HuH-7 (cell line): ENCODE measurements at places on chromosomes 12 and 14.

DNA sequence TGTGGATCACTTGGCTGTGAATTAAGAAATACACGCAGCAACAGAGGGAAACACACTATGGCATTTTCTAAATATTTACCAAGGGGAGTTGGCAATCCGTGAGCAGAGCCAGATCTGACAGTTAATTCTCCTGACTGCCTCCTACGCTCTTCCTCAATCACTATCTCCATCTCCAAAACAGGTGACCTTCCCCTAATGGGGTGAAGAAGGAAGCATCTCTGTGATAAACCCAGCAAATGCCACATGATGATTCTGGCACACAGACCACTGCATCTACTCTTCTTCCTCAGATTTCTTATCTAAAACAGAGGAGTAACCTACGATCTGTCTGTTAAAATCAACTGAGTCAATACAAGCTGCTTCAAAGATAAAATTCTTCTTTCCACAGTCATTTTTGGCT is 4.4 kb downstream of the SPTB start:
- DNase-seq = no peak

DNA sequence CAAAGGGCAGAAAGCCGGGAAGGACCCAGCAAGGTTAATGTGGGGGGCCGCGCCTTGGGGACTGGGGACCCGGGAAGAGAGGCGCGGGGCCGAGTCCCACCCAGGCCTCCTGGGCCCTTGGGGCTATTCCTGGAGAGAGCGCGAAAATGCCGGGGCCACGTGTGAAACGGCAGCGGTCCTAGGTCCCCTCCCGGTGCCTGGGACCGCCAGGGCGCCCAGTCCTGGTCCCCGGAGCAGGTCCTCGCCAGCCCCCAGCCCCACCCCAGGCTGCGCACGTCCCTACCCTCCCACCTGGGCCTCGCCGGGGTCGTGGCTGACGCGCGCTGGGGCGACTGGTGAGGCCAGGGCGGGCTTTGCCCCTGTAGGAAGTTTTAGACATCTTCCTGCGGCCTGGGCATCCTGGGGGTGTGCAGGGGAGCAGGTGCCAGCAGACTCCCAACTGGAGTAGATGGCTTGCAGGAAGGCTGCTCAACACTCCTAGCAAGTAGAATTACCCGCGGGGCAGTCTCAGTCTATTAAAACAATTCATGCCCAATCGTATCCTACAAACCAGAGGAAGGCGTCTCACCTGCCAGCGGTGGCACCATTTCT is 708 bp downstream of the FAR2 start:
- no peak for DNase-seq

DNA sequence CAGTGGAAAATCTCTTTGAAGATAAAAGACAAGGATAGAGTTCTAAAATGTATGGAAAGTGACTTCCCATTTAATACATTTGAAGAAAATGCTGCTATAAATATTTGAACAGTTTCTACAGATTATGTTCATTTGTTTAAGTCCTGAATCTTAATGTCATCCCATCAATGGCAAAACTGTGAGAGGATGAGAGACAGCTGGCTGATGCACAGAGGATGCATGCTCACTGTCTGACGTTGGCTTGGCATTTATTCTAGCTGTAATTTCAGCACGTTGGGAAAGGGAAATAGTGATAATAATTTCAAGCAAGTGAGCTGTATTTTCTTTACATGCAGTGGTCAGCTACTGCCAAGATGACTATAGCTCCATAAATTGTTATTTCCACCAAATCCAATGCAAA is 40.5 kb downstream of the PPFIA2 start:
- no peak for DNase-seq

- no peak for DNase-seq
Observed at GRCh38 chr12:80708975-80709328, 1.5 kb downstream of the MYF6 start.

DNA sequence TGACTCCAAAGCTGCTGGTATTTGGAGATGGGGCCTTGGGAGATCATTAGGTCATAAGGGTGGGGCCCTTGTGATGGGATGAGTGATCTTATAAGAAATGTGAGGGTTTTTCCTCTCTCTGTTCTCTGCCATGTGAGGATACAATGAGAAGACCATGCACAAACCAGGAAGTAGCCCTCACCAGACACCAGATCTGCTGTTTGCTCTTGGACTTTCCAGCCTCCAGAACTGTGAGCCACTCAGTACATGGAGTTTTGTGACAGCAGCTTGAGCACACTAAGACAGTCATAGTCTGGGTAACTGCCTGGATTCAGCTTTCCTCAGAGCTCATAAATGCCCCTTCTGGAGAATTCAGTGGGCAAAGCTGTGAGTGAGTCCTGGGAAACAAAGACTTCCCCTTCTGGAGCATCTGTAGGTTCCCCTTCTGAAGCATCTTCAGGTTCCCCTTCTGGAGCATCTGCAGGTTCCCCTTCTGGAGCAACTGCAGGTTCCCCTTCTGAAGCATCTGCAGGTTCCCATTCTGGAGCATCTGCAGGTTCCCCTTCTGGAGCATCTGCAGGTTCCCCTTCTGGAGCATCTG is 11.0 kb upstream of the PPP4R3A start:
- no peak for DNase-seq

DNA sequence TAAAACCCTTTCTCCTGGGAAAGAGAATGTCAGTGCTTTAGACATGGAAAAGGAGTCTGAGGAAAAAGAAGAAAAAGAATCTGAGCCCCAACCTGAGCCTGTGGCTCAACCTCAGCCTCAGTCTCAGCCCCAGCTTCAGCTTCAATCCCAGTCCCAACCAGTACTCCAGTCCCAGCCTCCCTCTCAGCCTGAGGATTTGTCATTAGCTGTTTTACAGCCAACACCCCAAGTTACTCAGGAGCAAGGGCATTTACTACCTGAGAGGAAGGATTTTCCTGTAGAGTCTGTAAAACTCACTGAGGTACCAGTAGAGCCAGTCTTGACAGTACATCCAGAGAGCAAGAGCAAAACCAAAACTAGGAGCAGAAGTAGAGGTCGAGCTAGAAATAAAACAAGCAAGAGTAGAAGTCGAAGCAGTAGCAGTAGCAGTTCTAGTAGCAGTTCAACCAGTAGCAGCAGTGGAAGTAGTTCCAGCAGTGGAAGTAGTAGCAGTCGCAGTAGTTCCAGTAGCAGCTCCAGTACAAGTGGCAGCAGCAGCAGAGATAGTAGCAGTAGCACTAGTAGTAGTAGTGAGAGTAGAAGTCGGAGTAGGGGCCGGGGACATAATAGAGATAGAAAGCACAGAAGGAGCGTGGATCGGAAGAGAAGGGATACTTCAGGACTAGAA is 6.1 kb downstream of the PNN start:
- DNase-seq = no peak

DNA sequence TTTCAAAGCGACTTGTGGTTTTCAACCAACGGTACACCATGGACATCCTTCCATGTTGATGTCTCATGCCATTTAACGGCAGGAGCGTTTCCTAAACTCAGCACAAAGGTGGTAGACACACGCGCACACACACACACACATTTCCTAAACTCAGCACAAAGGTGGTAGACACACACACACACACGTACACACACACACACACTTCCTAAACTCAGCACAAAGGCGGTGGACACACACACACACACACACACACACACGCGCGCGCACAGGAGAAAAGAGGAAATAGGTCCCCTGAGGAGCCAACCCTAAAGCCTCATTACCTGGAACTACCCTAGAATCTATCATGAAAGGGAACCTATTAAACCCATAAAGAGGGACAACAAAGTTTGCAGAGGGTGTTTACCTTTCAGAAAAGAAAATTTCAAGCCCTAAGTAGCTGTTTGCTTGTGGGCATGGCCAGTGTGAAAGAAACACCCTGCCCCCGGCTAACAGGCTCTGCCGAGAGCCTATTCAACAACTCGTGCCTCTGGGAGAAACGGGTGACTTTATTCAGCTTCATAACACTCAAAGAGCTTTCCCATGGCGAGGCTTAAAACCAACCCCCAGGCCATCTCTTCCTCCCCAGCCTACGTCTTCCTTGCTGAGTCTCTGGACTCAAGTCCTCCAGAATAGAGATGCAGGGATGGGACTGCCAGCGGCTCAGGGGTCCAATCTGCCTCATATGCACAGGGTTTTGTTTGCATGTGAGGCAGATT is 31.8 kb downstream of the SLC8B1 start:
- no peak for DNase-seq

- DNase-seq = no peak
Observed at GRCh38 chr14:100738269-100738691, 11.6 kb downstream of the DLK1 start.

DNA sequence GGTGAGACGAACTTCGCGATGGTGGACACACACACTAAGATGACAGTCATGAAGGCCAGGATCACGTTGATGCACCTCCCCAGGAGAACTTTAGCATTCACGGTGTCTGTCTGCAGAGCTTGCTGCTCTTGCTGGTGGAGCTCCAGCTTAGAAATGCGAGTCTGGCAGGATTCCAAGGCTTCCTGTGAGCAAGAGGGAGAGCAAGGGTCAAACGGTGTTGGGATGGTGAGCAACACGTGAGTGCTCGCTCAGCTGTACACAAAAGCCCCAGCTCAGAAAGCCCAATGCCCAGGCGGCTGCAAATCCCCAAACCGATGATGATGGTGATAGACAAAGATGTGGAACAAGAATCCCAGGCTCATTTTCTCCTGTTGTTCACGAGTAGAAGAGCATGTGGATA is 78.8 kb downstream of the TMCC3 start:
- peak; percentile 84 for DNase-seq

DNA sequence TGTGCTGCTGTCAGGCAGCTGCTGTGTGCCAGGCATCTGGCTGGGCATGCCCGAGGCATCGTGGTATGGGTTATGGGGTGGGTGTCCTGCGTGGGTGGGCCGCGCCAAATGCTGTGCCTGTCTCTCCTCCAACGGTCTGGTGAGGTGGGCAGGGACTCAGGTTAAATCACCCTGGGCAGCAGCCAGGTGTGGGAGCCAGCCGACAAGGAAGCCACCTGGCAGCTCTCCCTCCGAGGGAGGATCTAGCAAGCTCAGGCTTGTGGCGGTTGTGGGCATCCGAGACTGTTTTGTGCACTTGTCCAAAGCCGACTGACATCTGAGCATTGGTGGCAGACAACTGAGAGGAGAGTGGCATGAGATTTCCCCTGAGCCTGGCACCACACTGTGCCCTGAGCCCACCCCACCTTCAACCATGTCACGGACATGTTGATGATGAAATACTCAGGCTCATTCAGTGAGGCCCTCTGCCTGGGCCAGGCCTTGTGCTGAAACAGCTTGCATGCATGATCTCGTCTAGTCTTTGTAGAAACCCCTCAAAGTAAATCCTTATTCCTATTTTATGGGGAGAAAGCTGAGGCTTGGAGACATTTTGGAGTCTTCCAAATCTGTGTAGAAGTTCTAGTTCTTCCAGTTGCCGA is 181.8 kb upstream of the MYL2 start:
- no peak for DNase-seq

- no peak for DNase-seq
Observed at GRCh38 chr12:131402781-131403396, 308.0 kb upstream of the SFSWAP start.

DNA sequence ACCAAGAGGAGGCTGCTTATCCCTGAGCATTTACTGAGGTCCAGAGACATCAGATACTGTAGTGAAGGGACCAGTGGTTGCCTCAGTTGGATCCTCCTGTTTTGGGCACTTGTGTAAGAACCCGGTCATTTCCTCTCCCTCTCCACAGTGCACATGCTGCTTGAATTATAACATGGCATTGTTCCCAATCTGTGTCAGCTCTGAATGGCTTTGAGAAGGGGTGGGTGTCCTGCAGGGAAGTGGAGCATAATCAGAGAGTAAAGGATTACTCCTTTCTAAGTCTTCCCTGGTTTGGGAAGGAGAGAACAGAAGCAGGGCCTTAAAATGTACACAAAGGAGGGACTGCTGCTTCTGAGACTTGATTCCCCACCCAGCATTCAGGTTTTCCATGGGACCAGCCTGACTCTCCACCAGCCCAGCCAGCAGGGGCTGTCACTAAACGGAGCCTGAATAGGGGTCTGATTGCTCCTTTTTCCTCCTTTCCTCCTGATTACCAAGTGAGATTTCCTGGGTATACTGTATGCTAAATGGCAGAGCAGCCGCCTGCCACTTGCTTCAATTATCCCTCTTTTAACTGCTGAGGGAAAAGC is 78.4 kb downstream of the NRXN3 start:
- DNase-seq = no peak

DNA sequence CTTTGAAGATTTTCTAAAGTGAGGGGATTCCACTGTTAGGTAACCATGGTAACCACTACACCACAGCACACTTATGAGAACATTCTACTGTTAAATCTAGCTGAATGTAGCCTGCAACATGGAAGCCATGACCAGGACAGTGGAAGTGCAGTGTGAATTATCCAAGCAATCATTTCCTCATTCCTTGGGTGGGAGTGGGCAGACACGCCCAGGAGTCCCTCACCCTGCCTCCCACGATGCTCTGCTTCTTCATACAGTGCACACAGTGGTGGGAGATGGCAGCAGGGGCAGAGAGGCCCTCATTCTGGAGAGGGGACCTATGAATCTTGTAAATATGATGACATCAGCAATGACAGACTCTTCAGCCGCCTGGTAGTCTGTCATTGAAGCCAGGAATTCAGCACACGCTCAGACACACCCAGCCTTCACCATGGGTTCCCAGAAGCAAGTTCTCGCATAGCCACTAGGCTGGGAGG is 70.1 kb upstream of the HOXC13 start:
- DNase-seq = no peak

DNA sequence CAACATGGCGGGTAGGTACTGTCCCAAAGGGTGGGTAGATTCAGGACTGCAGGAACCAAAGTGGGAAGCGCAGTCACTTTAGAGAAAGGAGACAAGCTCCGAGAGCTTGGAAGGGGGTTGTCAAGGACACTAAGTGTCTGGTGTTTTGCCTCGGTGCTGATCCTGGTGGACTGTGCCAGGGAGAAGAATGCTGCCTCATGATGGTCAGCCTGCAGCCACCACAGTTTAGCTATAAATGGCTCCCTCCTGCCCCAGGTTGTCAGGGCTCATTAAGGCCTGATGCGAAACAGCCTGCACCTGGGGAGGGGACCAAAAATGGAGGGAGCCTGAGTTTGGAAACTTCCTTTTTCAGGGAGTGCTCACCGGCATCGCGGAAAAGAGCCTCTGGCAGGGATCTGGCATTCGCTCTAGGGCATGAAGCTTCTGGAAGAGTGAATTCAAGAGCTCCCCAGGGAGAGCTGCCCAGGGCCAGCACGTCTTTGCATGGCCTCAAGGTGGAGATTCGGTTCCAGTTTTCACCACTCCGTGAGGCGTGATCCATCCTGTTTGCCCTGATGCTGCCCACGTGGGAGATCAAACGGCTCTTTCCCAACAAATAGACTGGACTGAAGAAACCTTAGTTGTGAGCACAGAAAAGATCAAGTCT is 164.0 kb downstream of the FOXN3 start:
- peak; percentile 24 for DNase-seq
